ENCODE measurements at places on chromosomes 13 and 19. TPM values are rescaled to one million over a fixed set of nuclear protein-coding genes. Genes with fewer than 3 reads are reported as not detected.

The CASP14 gene
- not detected for total RNA-seq

The TNFSF9 gene
- 0.40 TPM for total RNA-seq

The PLIN5 gene
- 0.32 TPM for total RNA-seq

The RUBCNL gene
- total RNA-seq = not detected

The TMEM255B gene
- 19.1 TPM for total RNA-seq

The IGLON5 gene
- not detected for total RNA-seq

The SLITRK5 gene
- total RNA-seq = not detected

The CGB1 gene
- total RNA-seq = not detected

The ZIK1 gene
- 2.8 TPM for total RNA-seq

The SELENOV gene
- not detected for total RNA-seq

The NLRP4 gene
- not detected for total RNA-seq

The SOHLH2 gene
- 0.07 TPM for total RNA-seq

The NXNL1 gene
- not detected for total RNA-seq

The PCDH8 gene
- total RNA-seq = not detected

The PTGER1 gene
- 0.71 TPM for total RNA-seq

The MEDAG gene
- total RNA-seq = 21.6 TPM

The ZNF799 gene
- 6.1 TPM for total RNA-seq

The ZNF562 gene
- 19.3 TPM for total RNA-seq

The DZIP1 gene
- total RNA-seq = 23.8 TPM

The VSTM2B gene
- not detected for total RNA-seq

The CEACAM3 gene
- not detected for total RNA-seq

The PNMA8B gene
- 0.11 TPM for total RNA-seq

The ZNF296 gene
- total RNA-seq = 0.26 TPM

The KLK12 gene
- total RNA-seq = not detected

The CYSLTR2 gene
- total RNA-seq = 0.11 TPM

The EXOC3L2 gene
- 1.6 TPM for total RNA-seq

The OR7D2 gene
- total RNA-seq = not detected

The CXCL17 gene
- not detected for total RNA-seq

The CCDC122 gene
- total RNA-seq = 4.2 TPM

The GRIK5 gene
- total RNA-seq = 5.7 TPM

The PCDH9 gene
- 2.9 TPM for total RNA-seq

The HCN2 gene
- 0.79 TPM for total RNA-seq

The ADM5 gene
- total RNA-seq = 0.40 TPM

The WTIP gene
- total RNA-seq = 33.0 TPM

The HIF3A gene
- 5.3 TPM for total RNA-seq

The ICAM5 gene
- 0.25 TPM for total RNA-seq

The RPL18A gene
- total RNA-seq = 1,468 TPM

The RXFP2 gene
- not detected for total RNA-seq

The KLK11 gene
- total RNA-seq = not detected

The C19orf12 gene
- total RNA-seq = 18.4 TPM

The ERICH4 gene
- total RNA-seq = not detected

The COX6B2 gene
- not detected for total RNA-seq

The CATSPERD gene
- not detected for total RNA-seq

The MYO1F gene
- total RNA-seq = 0.25 TPM

The FFAR1 gene
- total RNA-seq = not detected

The MCEMP1 gene
- total RNA-seq = not detected

The NCAN gene
- not detected for total RNA-seq

The EEF1AKMT1 gene
- 5.9 TPM for total RNA-seq
